Right renal pelvis (tissue), 4 donors: ENCODE measurements at places on chromosomes 11 and 22. TPM values are rescaled to one million over a fixed set of nuclear protein-coding genes. Genes with fewer than 3 reads are reported as not detected.

DNA sequence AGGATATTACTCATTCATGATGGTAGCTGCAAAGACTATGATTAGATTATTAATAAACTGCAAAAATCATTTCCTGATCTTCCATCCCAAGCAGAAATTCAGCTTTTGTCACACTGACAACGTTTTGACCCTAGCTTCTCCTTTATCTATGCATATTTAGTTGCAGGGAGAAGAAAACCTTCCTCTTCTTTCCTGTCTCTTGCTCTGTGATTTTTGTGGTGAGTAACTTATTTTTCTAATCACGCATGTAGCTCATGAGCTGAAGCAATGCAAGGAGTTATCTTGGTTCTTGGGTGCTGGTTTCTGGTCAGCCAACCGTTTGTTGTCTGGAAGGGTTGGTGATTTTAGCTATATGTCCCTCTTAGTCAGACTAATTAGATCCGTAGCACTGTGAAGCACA, 56.4 kb downstream of the FDX1 start:
- DNase-seq, result no peak

- DNase-seq, result no peak
Observed at GRCh38 chr11:95344932-95345642, 114.1 kb upstream of the SESN3 start.

DNA sequence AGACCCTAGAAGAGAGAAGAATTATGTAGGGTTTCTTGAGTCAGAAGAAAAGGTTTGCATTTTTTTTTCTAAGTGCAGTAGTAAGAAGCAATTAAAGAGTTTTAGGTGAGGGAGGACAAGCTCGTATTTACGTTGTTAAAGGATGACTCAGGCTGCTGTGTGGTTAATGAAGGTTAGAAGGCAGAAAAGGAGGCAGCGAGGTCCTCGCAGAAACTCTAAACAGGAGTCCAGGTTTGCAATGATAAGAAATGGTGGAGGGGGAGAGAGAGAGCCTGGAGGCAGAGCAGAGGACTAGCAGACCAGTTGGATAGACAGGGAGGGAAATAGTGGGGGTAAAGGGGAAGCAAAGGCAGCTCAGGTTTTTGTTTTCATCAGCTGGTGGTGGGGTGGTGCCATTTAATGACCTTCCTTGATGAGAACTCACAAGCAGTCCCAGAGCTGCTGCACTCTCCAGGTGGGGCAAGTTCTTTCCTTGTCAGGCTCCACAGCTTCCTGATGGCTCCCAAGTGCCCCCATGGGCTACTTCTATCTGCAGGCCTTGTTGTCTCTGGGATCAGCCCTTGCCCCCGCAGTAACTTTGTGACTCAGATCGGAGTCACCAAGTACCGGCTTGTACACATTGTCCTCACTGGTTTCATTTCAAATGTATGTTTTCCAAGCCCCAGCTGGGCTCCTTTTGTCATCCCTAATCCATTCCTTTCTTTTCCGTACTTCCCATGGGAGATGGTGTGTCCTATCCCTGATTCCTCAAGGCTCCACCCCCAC, 8.3 kb upstream of the INSC start:
- no peak for DNase-seq

- no peak for DNase-seq
Observed at GRCh38 chr11:94217705-94218104, 86.7 kb upstream of the IZUMO1R start.

The DEFB131B gene
- polyA plus RNA-seq, result 1.1 TPM

- no peak for DNase-seq
Observed at GRCh38 chr11:128662960-128663359, 30.9 kb upstream of the FLI1 start.

The TBX10 gene
- 0.11 TPM for polyA plus RNA-seq

DNA sequence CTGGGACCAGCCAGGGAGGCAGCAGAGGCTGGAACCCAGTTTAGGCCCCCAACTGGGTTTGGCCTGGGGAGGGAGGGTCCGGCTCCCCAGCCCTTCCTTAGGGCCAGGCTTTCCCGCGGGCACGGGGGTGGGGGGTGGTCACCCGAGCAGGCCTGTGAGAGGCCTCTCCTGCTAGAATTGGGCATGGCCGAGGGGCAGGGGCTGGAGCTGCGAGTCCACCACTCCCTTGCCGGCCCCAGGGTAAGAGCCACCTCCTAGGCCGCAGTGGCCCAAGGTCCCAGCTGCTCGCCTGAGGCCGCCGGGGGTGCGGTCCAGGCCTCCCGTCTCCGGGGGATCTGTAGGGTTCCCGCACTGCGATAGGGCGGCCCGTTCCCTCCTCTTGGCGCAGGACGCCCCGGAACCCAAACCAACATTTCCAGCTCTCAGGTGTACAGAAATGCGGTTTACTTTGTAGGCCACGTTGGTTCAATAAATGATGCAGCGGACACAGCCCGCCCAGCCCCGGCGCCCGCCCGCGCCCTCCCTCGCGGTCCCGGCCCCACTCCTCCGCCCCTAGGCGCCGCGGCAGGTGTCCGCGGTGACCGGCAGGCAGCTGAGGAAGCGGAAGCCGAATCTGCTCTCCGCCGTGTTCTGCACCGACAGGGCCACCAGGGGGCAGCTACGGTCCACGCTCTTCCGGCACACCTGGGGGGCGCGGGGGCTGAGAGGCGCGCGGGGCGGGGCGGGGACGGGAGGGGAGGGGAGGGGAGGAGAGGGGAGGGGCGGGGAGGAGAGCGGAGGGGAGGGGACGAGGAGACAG, 5.9 kb downstream of the LMNTD2 start:
- DNase-seq, result no peak

The TBC1D10A gene
- 15.9 TPM for polyA plus RNA-seq
